CD4-positive, alpha-beta T cell treated with Interleukin-15 for 4 hours (primary cell): ENCODE measurements at places on chromosomes 12 and 14.

GRCh38 chr14:84579292-84579691 lies 950.7 kb upstream of the FLRT2 start:
- no peak for DNase-seq

GRCh38 chr14:75022655-75023054 lies 19.9 kb downstream of the EIF2B2 start:
- no peak for DNase-seq

- no peak for DNase-seq
Measured at GRCh38 chr12:129903956-129904829, at the start of gene TMEM132D. TSS of gene TMEM132D (minus strand) at chr12:129904025.

GRCh38 chr12:86143162-86143561 lies 113.0 kb downstream of the MGAT4C start:
- DNase-seq, result no peak

GRCh38 chr12:55974308-55974730 lies 441 bp downstream of the RAB5B start:
- DNase-seq, result peak; percentile 38

DNA sequence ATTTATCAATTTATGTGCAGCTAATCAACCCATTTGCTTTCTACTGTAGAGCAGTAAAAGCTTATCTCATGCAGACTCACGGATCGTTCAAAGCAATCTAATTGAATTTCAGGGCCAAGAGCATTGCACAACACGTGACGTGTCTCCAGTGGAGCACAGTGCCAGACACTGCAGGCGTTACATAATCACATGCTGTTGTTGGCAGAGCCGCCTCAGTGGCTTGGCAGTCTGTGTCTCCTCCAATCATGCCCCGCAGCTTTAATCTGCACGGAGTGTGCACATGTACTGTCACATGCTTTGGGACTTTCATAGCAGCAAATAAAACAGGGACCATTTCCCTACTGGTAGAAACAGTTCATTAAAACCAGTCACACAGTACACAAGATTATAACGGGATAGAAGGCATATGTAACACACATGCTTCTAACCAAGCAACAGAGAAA lies 309.3 kb downstream of the ITPR2 start:
- no peak for DNase-seq

- no peak for DNase-seq
Measured at GRCh38 chr12:31118347-31119191, 44.9 kb downstream of the DDX11 start.

GRCh38 chr14:69363055-69363454 lies 35.0 kb downstream of the ERH start:
- no peak for DNase-seq

DNA sequence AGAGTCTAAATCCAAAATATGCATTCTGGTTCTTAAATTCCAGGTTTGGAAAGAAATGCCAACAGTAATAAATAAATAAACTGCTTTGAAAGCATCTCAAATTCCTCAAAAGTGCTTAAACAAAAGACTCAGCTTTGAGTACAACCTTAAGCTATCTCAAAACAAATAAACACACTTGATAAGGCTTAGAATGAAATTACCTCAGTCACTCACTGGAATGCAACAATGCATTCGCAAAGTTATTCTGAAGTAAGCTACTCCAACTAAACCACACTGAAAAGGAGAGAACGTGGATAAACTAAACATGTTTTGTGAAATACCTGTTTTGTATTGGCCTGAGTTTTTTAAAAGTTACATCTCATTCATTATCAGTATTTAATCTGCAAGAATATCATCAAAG lies 1.2 kb downstream of the SPTSSA start:
- no peak for DNase-seq

DNA sequence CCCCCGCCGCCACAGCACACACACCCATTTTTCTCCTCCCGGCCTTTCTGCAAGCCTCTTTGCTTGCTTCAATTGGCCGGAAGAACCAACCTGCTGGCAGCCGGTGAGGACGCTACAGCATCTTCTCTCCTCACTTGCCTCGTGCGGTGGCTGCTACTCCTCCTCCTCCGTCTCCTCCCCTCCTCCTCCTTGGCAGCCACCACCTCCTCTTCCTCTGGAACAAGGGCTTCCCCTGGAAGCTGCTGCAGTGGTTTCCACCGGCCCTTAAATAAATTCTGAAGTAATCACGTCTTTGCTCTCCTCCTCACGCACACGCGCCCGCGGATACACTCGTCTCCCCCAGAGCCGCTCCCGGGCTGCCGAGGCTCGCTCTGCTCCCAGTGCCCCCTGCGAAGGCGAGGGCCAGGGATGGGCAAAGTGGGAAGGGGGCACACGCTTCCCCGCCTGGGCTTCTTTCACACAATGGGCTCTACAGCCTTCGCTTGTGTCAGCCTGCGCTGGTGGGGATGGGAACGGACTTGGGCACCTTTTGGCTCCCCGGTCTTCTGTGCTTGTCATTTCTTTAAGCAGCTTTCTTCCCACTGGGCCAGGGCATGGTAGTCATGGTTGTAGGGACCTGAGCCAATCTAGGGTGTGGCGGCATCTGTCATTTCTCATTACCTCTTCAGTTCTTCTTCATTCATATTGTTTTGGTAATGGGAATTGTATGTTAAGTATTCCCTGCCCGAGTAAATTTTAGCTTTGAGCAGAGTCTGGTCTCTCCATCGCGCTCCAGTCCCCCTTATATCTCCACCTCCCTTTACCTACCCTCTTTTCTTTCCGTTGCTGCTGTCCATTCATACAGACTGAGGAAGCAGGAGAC lies at the start of gene PPFIA2:
Gene PPFIA2, minus strand, starts transcription at position 161 of the 862 bp plus-strand sequence.
- DNase-seq, result no peak

DNA sequence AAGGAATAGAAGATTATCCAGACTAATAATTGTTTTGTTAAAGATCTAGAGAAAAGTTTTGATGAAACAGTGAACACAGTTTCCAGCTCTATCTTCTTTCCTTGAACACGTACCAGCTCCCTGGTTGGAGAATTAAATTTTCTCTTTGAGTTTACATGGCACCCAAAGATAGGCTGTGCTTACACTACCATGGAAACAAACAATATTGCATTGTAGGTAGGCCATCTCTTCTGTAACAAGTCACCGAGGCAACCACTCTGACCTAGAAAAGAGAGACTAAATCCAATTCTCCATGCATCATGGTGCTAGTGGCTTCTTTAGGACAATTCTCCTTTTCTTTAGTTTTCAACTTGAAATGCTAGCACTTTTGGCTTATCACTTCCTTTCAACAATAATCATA lies 9.9 kb downstream of the BMAL2 start:
- no peak for DNase-seq

DNA sequence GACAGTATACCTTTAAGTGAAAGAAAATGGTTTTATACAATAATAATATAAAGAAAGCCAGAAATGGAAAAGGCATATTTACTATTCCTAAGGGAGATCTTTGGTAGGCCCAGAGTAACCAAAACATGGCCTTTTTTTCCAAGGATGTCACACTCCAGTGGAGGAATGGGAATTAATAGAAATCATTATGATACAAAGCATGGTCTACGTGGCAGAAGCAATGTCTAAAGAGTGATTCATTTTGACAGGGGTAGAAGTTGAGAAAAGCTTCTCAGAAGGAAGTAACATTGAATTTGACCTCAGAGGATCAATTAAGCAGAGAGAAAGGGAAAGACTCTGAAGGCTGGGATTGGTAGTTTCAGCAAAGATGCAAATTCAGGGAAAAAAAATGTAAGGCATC lies 208.6 kb downstream of the BTG1 start:
- DNase-seq, result no peak

DNA sequence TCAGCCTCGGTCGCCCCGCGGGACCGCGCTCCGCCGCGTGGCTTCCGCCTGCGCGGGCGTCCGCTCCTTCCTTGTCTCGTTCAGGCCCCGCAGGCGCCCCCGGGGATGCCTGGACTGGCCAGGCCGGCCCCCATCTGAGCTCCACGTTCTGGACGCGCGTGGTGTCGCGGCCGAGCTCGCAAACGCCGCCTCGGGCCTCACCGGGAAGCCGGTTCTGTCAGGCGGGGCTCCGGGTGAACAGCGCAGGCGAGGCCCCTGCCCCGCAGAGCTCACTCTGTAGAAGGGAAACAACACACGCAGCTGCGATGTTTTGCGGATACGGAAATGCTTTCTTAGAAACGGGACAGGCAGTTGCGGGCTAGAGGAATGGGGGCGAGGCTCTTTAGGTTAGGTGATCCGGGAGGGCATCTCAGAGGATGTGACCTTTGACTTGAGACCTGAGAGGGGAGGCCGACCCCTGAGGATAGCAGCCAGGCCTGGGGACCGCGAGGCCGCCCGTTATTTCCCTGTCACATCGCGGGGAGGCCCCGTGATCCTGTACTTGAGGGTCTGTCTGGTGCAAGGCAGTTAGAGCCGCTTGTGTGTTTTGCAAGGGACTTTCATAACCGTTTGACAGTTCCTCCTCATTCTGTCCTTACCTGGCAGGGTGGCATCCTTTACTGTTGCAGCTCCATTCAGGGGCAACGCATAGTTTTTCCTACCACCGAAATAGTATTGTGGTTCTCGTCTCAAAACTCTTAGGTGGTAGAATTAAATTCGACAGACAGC lies 584 bp downstream of the VRK1 start:
- DNase-seq, result peak; percentile 10

DNA sequence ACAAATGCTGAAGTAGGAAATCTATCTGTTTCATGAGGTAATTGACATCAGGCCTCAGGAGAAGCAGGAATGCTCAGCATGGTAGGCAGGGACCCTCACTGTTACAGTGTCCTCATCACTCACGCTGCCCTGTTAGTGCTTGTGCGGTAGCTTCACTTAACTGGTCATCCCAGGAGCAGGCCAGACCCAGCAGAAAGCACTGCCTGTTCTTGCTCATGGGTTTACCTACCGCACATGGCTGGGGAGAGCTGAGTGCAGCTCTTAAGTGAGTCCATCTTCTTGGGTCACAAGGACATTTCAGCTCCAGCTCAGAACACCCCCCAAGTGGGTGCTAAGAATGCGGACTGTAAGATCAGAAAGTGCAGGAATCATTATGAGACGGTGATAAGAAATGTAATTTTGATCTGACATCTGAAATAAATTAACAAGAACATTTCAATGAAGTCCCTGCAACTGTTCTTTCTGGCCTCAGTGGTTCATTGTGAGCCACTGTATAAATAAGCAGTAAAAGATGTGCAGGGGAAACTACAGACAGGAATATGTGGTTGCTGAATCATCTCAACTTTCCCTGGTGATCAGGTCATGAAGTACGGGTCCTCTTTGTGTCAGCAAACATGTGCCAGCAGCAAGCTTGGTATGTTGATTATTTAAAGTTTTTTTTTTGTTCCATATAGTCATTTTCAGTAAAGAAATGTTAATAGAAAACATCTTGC lies 757.7 kb upstream of the TMEM132C start:
- no peak for DNase-seq

DNA sequence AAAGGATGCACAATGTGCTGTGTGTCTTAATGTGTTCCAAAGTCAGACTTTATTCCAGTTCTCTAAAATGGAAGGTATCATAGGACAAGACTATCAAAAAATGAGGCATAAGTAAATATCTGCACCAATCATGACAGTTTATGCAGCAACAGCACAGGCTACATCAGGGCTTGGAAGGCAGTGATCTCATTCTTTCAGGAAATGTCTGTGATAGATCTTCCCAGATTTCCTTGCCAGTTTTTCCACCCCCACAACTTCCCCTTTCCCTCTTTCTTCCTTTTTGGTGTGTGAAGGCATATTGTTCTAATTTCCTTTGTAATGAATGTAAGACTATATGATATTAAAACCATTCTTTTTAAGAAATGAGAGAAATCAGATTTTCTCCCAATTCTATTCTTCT lies 326.7 kb downstream of the ATP23 start:
- DNase-seq, result no peak

DNA sequence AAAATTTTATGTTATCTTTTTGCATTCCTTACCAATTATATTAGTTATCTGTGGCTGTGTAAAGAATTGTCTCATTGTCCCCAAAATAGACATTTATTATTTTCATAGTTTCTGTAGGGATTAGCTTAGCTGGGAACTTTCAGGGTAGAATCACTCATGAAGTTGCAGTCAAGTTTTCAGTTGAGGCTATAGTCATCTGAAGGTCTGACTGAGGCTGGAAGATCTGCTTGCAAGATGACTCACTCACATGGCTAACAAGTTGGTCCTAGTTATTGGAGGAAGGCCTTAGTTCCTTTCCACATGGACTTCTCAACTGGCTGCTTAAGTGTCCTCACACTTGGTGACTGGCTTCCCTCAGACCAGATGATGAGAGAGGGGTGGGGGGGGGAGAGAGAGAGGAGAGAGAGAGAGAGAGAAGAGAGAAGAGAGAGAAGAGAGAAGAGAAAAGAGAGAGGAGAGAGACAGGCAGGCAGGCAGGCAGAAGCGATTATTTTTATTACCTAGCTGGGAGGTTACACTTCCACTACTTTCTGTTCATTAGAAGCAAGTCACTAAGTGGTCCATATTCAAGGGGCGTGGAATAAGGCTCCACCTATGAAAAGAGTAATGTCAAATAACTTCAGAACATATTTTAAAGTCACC lies 6.4 kb downstream of the AP5M1 start:
- DNase-seq, result no peak

- DNase-seq, result peak; percentile 17
Measured at GRCh38 chr14:77208291-77208978, 26.8 kb downstream of the TMEM63C start.

GRCh38 chr12:53752621-53753020 lies 842 bp upstream of the CISTR start:
- no peak for DNase-seq

DNA sequence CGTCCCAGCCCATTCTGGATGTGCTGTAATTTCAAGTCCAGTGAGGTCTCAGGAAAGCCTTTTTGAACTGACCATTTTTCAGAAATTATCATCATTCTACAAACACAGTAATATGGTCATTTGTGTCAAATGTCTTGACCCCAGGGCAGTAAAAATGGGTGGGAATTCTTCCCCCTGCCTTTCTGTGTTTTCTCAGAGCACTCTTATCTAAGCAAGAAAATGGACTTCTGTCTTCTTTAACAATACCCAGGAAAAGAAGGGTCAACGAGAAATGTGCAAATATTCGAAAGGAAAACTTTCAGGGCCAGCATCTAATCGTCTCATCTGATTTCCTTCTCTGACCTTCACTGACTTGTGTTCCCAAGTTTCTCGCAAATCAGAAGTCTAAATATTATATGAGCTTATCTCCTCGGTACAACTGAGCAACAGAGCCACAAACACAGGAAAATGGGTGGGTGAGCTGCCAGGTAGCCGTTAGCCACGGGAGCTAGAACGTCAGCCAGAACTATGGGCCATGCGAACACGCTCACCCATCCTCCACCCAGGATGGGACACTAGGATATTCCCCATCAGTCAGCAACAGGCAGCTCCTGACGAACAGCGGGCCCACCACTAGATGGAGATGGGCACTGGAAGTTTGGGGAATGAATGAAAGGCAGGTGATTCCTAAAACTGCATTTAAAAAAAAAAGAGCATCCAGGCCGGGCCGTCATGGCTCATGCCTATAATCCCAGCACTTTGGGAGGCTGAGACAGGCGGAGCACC lies 57.1 kb downstream of the VWF start:
- no peak for DNase-seq

DNA sequence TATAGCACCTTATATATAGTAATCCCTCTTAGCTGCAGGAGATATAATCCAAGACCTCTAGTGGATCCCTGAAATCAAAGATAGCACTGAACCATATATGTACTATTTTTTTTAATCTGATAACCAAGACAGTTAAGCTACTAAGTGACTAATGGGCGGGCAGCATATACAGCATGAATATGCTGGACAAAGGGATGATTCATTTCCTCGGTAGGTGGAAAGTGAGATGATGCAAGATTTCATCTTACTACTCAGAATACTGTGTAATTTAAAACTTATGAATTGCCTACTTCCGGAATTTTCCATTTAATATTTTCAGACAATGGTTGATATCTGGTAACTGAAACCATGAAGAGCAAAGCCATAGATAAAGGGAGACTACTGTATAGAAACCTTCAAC lies 36.2 kb downstream of the PRMT8 start:
- DNase-seq, result no peak
